ENCODE measurements at places on chromosomes 3 and 15.

DNA sequence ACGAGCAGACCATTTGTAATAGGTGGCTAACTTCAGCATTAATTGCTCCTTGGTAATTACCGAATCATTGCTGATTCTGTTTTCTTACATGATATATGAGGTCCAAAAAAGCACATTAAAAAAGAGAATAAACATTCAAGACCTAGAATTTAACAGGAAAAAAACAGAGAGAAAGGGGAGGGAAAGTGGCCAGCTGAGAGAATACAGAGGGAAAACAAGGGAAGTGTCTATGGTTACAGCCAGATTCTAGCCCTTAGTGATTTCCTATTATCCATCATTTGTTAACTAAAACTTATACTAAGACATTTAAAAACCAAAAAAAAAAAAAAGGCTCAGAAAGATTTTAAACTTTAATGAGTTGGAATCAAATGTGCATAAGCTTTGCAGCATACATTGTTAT is 168.7 kb downstream of the LRTM1 start:
- no peak for DNase-seq

GRCh38 chr15:70579766-70580165 is 183.6 kb downstream of the UACA start:
- DNase-seq = no peak

- DNase-seq = peak; percentile 58
Observed at GRCh38 chr15:74631935-74632560, 16.4 kb downstream of the CLK3 start.

DNA sequence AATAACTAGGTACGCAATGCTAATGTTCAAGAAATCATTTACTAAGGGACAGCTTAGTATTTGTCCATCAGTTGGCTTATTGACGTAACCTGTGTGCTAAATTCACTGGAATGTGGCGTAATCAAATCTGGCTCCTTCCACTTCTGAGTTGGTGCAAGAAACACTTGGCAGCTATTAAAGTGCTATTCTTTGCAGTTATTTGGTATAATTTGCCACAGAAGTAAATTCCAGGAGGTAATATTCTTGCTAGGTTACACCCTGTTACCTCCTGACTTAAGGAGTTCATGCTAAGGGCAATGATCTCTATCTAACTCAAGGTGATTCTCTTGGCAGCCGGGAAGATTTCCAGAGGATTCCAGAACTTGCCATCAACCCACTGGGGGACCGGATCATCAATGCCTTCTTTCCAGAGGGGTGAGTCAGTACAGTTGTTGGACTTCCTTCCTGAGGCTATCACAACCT is 25.5 kb downstream of the CHP1 start:
- DNase-seq = peak; percentile 86

DNA sequence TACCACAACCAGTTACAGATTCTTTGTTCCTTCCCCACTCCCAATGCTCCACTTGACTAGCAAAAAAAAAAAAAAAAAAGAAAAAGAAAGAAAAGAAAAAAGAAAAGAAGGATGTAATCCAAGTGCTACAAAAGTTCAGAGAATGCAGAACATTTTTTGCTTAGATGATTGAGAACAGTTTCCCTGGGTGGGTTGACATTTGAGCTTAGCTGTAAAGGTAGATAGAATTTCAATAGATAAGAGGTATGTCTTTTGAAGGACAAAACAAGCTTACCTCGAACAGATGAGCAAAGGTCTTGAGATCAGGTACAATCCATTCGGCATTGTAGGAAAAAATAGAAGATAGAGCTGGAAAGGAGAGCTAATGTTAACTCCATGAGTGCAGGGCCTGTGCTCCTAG is 344.6 kb upstream of the NECTIN3 start:
- DNase-seq = no peak

DNA sequence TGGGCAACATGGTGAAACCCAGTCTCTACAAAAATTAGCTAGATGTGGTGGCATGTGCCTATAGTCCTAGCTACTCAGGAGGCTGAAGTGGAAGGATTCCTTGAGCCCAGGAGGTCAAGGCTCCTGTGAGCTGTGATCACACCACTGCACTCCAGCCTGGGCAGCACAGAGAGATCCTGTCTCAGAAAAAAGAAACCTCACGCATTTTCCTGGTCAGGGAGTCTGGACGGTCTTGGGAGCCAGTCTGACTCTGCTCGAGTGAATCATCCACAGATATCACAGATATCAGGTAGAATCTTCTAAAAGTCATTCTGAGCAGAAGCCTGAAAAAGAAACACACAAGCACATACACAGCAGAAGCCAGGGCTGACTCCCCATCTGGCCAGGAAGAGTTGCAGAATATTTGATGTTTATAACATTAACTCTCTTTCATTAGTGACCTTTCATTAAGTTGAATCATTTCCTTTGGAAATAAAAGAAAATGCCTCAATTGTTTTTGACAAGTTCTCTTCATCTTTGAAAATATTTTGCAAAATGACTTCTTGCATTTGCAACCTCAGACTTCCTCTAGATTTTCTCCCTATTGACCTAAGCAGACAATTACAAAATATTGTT is 56.5 kb upstream of the ABHD17C start:
- no peak for DNase-seq

GRCh38 chr15:33735637-33736247 is 232.6 kb upstream of the CHRM5 start:
- peak; percentile 52 for DNase-seq

GRCh38 chr3:123920868-123921267 is 36.7 kb upstream of the MYLK start:
- no peak for DNase-seq

DNA sequence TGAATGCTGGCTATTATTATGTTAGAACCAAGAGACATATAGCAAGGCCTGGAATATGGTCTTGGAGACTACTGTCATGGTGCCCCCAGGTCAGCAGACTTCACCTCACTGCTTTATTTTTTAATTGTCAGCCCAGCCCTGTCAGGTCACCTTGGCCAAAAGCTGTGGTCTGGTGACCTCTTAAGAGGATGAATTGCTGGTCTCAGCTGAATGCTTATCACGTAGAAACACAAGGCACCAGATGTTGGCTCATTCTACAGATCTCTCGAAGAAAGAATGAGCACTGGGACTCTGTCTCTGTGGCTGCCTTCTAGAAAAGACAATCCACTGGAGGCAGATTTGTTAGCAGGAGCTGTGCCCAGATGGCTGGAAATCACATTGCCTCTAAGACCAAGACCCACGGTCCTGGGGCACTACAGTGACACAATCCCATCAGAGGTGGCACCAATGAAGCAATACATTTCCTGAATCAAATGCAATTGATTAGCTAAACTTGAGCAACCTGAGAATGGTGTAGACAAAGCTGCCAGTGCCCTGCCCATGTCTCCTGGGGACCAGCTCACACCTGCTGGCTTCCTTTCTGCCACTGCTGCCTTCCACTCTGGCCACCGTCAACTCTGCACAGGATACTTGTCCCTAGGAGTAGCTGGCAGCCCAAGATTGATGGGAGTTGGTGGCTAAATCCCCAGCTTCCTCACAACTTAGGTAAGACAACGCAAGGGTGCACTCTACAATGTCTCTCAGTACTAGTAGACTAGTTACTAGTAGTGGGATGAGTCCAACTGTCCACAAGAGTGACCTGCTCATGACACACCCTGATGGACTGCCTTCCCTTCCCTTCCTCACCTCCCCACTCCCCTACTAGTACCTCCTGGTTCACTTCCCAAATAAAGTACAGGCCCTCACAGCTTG is 384.9 kb upstream of the PROK2 start:
- no peak for DNase-seq

- DNase-seq = peak; percentile 46
Observed at GRCh38 chr3:61821823-61822251, 260.5 kb downstream of the PTPRG start.

GRCh38 chr3:34947834-34948233 is 691.5 kb upstream of the ARPP21 start:
- peak; percentile 61 for DNase-seq

DNA sequence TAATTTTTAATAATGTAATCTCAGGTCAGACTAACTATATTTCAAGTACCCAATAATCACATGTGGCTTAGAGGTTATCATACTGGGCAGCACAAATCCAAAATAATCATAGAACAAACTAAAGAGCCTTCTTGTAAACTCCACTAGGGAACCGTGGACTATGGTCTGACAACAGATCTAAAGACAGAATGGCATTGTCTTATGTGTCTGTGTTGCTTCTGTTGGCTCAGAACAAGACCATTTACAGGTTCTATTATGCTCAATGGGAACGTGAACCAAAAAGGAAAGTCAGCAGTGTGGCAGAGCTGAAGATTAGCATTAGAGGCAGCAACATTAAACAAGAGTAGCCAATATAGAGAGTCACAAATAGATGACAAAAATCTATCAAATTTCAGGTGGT is 74.9 kb downstream of the ETFA start:
- no peak for DNase-seq

All from MCF 10A (cell line).